ENCODE measurements at places on chromosomes 4 and X. TPM values are rescaled to one million over a fixed set of nuclear protein-coding genes. Genes with fewer than 3 reads are reported as not detected.

Gene CXCL13
- total RNA-seq = not detected

DNA sequence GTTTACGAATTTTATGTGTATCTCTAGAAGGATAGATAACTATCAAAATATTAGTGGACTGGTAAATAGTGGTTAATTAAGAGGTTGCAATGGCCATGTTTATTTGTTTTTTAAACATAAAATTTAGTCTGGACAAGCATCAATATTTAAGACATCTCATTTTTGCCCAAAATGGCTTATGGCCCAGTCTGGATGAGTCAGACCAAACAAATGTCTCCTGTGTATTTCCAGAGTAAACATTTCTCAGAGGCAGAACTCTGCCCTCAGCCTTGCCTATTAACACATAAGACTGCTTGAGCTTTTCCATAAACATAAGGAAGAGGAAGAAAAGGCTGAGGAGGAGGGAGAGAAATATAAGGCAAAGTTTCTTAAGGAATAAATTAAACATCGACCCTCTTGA is 277.1 kb upstream of the DIAPH2 start:
- peak; percentile 14 for DNase-seq

Gene PHEX
- 0.88 TPM for total RNA-seq

Gene SLC9B1
- total RNA-seq = 0.29 TPM

- peak; percentile 87 for DNase-seq
Measured at GRCh38 chr4:51842167-51842553, 793 bp upstream of the DCUN1D4 start.

Gene CMC4
- 17.0 TPM for total RNA-seq

GRCh38 chr4:76689145-76689817 is 208.7 kb downstream of the SOWAHB start:
- DNase-seq = peak; percentile 89

- no peak for DNase-seq
Measured at GRCh38 chrX:5998456-5998855, 230.2 kb downstream of the NLGN4X start.

DNA sequence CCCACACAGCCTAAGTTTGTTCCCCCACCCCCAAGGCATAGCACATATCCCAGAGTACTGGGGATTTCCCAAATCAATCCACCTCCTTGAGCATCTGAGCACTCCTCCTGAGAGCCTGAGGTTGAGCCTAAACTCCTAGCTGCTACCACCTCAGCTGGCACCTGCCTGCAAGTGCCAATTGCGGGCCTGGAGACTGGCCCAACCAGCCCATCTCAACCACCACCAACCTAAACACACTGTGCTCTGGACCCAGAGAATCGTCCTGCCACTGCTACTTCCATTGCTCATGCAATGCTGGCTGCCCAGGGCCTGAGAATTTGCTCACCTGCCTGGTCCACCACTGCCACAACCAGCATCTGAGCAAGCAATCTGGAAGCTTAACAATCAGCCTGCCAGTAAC is 177.1 kb downstream of the FGF13 start:
- no peak for DNase-seq

DNA sequence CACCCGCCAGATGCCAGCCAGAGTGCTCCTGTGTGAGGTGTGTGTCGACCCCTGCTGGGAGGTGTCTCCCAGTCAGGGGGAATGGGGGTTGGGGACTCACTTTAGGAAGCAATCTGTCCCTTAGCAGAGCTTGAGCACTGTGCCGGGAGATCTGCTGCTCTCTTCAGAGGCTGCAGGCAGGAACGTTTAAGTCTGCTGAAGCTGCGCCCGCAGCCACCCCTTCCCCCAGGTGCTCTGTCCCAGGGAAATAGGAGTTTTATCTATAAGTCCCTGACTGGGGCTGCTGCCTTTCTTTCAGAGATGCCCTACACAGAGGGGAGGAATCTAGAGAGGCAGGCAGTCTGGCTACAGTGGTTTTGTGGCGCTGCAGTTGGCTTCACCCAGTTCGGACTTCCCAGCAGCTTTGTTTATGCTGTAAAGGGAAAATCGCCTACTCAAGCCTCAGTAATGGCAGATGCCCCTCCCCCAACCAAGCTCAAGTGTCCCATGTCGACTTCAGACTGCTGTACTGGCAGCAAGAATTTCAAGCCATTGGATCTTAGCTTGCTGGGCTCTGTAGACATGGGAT is 80.8 kb downstream of the CCSER1 start:
- no peak for DNase-seq
